Activated CD8-positive, alpha-beta T cell treated with anti-CD3 and anti-CD28 coated beads for 36 hours (primary cell): ENCODE measurements at places on chromosomes 5 and 9. TPM values are rescaled to one million over a fixed set of nuclear protein-coding genes. Genes with fewer than 3 reads are reported as not detected.
A peak's percentile ranks its signal among the peaks of the same experiment; 100 is the strongest.

DNA sequence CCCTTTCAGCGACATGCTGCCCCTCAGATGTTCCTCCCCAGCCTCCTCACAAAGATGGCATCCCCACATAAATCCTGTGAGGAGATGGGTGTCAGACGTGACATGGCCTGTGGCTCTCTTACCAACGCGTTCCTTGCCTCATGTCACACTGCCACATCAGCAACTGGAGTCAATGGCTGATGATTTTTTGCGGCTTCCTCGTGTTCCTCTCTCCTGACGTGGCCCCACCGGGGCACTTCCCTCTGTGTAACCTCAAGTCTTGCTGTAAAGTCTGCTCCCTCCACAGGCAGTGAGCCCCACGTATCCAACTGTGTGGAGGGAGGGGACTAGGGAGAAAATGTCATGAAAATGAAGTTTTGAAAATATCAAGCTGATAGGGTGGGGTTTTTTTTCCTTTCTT, 53.2 kb upstream of the SHISAL2B start:
- peaks cover 2% of the 10 kb centered on the region for H3K4me1 ChIP-seq
- DNase-seq = peak; percentile 19
- H3K27me3 ChIP-seq = peaks cover 20% of the 10 kb centered on the region
- H3K36me3 ChIP-seq = no peaks in the 10 kb centered on the region
- no peak overlapping the region for H3K27ac ChIP-seq

GRCh38 chr9:130176760-130177159, 4.6 kb downstream of the NCS1 start:
- no peak overlapping the region for H3K27ac ChIP-seq
- H3K27me3 ChIP-seq = peaks cover 13% of the 10 kb centered on the region
- no peak overlapping the region for H3K4me3 ChIP-seq
- H3K36me3 ChIP-seq = no peaks in the 10 kb centered on the region

The PROB1 gene
- 4.1 TPM for total RNA-seq

DNA sequence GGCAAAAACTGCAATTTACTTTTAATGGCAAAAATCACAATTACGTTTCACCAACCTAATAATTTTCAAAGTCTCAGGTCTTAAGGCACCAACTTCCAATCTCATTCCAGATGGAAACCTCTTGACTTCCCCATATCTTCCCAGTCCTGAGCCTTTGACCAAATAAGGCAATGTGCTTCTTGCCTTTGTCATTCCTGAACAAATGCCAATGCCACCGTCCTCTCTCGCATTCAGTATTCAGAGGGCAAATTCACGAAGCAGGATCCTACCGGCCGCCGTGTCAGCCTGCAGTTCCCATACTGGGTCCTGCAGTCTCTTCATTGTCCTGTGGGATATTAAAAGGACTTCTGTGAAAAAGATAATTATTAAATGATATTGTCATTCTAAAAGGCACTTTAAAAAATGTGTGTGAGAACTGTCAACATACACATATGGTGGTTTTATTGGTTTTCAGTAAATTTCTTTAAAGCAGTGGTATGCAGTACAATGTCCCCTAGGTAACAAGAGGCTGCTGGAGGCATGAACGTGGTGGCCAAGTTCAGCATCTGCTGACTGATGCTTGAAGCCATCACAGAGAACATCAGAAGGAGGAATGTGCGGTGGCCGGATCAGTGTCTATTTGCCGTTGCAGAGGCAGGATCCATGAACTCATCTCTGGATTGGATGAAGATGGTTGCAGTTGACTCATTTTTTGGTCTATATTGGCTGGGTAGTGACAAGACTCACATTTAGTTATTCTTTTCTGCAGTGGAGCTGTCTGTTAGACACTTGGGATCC, 101.4 kb upstream of the IRX4 start:
- no peaks in the 10 kb centered on the region for H3K36me3 ChIP-seq
- H3K27me3 ChIP-seq = peaks cover 17% of the 10 kb centered on the region
- H3K4me3 ChIP-seq = no peak overlapping the region
- H3K4me1 ChIP-seq = no peaks in the 10 kb centered on the region
- DNase-seq = no peak
- no peak overlapping the region for H3K27ac ChIP-seq

- no peaks in the 10 kb centered on the region for H3K27me3 ChIP-seq
- H3K4me3 ChIP-seq = no peak overlapping the region
- H3K27ac ChIP-seq = no peak overlapping the region
- no peak for DNase-seq
- no peaks in the 10 kb centered on the region for H3K36me3 ChIP-seq
Observed at GRCh38 chr9:8179381-8180053, 379.9 kb upstream of the DMAC1 start.

DNA sequence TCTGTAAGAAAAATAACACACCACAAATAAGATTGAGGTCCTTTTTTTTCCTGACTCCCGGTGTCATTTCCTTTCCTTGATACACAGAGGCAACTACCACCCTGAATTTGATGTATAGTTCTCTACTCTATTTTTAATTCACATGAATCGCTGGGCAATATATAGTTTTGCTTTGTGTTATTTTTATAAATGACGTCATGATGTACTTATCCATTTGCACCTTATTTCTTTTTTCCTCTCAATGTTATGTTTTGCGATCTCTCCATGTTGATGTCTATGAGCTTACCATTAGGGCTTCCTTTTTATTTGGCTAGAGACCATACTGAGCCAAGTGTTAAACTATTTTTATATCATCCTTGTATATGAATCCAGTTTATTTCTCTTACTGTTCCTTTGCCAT, 175.9 kb downstream of the PAPPA start:
- no peak overlapping the region for H3K27ac ChIP-seq
- no peaks in the 10 kb centered on the region for H3K4me1 ChIP-seq

DNA sequence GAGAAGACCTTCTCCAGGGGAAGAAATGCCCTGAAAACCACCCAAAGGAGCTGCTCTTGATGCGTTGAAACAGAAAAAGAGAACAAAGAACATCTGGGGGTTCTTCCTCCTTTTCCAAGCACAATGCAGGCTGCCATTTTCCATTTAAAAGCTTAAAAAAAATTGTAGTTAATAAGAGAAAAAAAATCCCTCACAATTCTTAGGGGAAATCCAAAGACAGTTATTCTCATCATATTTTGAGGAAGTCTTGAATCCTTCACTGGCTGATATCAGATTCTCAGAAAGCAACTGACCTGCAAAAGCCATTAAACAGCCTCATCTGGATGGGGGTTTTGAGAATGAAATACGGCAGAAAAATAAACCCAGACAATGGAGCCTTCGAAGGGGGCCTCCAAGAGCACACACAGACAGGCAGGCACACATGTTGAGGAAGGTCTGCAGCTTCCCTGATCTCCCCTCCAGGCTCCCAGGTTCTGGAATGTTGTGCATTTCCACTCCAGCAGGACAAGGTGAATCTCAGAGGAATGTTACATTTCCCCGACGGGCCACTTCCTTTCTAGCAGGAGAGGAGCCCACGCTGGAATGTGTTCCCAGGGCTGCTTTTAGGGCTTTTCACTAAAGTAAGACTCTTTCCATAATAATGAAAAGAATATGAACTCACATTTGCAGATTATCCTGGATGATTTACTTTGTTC, 159.4 kb upstream of the S1PR3 start:
- H3K27me3 ChIP-seq = peaks cover 73% of the 10 kb centered on the region
- H3K4me1 ChIP-seq = peaks cover 19% of the 10 kb centered on the region
- H3K4me3 ChIP-seq = no peak overlapping the region
- H3K36me3 ChIP-seq = no peaks in the 10 kb centered on the region
- no peak for DNase-seq

The VDAC1 gene
- 484 TPM for total RNA-seq

- DNase-seq = peak; percentile 79
- peaks cover 24% of the 10 kb centered on the region for H3K36me3 ChIP-seq
- H3K27me3 ChIP-seq = no peaks in the 10 kb centered on the region
- H3K4me3 ChIP-seq = peak overlapping the region; percentile 98
Observed at GRCh38 chr5:100904259-100904861, 1.3 kb upstream of the ST8SIA4 start.

GRCh38 chr9:87227456-87227855, 270.2 kb upstream of the DAPK1 start:
- H3K4me1 ChIP-seq = no peaks in the 10 kb centered on the region
- H3K4me3 ChIP-seq = no peak overlapping the region
- DNase-seq = no peak
- no peak overlapping the region for H3K27ac ChIP-seq
- no peaks in the 10 kb centered on the region for H3K36me3 ChIP-seq

DNA sequence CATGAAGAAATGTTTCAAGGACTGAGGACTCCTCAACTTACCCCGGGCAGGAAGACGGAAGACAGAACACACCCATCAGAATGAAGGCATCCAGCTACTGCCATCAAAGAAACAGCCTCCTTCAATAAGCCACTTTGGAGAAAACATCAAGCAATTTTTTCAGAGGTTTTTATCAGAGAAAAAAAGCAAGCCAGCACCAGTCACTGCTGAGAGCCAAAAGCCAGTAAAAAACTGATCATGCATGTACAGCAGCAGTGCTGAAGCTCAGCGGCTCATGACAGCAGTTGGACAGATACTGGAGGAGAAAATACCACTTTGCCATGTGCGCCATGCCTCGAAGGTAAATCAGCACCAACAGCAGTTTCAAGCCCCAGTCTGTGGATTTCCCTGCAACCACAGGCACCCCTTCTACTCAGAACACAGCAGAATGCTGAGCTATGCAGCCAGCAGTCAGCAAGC, 10.1 kb upstream of the ZNF484 start:
- H3K4me1 ChIP-seq = peaks cover 29% of the 10 kb centered on the region
- H3K27me3 ChIP-seq = no peaks in the 10 kb centered on the region
- no peak overlapping the region for H3K27ac ChIP-seq
- no peak overlapping the region for H3K4me3 ChIP-seq
- DNase-seq = peak; percentile 39
- H3K36me3 ChIP-seq = no peaks in the 10 kb centered on the region

- peaks cover 5% of the 10 kb centered on the region for H3K4me1 ChIP-seq
- peaks cover 57% of the 10 kb centered on the region for H3K27me3 ChIP-seq
- peak; percentile 40 for DNase-seq
- no peak within 1 kb of the TSS for H3K27ac ChIP-seq
Observed at GRCh38 chr5:175444060-175444904, at the start of gene DRD1. DRD1 (minus strand) TSS chr5:175444182; CDS start chr5:175443099, 1,083 bp downstream.

The FAM221B gene
- not detected for total RNA-seq

DNA sequence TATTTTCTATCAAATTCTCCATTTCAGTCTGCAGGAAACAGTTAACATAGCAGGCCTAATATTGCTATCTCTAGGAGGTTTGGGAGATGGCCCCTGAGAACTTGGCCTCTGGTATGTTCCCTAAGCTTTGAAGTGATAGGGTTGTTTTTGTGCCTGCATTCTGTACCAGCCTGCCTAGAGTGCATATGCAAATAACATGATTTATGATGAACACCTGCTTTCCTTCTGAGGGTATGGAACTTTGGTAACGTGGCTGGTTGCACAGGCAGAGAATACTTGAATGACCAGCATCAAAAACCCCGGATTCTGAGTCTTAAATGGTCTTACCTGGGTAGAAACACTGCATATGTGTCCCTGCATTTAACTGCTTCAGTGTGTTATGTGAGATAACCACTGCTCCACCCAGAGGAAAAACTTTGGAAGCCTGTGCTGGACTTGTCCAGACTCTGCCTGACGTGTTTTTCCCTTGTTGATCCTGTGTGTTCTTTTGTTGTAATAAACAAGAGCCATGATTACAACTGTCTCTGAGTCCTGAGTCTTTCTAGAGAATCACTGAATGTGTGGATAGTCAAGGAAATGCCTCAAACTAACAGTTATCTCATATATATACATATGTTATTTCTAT, 111.3 kb upstream of the ABCA1 start:
- no peak for DNase-seq
- no peaks in the 10 kb centered on the region for H3K4me1 ChIP-seq

The ANXA1 gene
- 33.5 TPM for total RNA-seq

- no peak overlapping the region for H3K27ac ChIP-seq
- H3K27me3 ChIP-seq = peaks cover 65% of the 10 kb centered on the region
- H3K4me1 ChIP-seq = peaks cover 7% of the 10 kb centered on the region
- no peaks in the 10 kb centered on the region for H3K36me3 ChIP-seq
- H3K4me3 ChIP-seq = no peak overlapping the region
- DNase-seq = no peak
Observed at GRCh38 chr5:38259062-38259808, 876 bp downstream of the EGFLAM start.

DNA sequence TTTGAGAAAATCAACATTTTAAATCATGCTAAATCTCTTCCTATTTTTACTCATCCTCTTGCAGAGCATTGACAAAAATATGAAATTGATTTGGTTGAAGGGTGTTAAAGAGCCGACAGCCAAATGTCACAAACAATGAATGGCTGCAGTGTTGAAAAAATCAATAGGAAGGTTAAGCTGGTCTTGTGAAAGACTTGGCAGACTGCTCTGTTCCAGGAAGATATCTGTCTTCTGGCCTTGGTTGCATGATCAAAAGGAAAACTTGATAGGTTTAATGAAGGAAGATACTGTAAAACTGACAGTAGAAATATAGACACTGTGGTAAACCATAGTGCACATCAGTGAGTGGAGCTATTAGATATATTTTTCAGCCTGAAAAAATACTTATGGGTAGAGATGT, 103.6 kb downstream of the PBX3 start:
- H3K4me1 ChIP-seq = peaks cover 13% of the 10 kb centered on the region
- peaks cover 3% of the 10 kb centered on the region for H3K36me3 ChIP-seq
- H3K27me3 ChIP-seq = no peaks in the 10 kb centered on the region

DNA sequence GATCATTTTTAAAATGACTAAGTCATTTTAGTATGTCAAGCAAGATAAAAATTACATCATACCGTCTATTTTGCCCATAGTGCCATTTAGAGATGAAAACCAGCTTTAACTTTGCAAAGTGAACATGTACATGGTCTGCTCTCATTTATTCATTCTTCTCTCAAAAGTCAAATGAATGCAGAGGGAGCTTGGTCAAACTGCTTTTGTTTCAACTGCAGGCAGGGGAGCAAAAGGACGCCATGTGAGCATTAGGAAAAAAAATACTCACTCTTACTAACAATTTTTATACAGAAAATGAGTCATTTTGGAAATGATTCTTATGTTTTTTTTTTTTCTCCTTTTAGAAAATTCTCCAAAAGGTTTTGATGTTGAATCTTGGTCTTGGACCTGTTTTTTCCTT, 15.7 kb downstream of the SCGB3A1 start:
- H3K36me3 ChIP-seq = peaks cover 31% of the 10 kb centered on the region
- DNase-seq = no peak
- peaks cover 10% of the 10 kb centered on the region for H3K4me1 ChIP-seq
- H3K4me3 ChIP-seq = no peak overlapping the region

DNA sequence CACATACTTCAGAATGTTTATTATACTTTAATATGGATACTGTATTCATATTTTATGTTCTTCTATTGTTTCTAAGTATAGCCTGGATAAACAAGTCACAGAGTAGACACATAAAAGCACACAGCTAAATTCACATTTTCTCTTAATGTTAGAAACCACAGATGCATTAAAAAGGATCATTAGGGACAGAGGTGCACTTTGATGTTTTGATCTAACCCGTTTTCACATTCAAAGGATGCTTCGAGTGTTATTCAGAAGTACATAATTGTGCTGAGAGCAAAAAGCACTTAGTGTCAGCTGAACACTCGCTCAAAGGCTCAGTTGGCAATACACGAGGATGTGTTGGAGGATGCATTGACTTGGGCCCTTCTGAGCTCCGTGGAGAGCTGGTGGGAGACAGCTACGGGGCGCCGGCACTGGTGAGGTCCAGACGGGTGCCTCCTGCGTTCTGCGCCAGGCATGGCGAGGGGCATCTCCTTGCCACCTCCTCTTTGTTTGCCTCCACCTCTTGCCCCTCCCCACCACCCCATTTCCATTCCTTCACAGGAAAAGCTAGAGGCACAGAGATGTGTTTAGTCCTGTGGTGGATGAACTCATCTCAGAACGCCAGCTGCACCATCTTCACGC, 35.5 kb downstream of the MED10 start:
- no peaks in the 10 kb centered on the region for H3K36me3 ChIP-seq
- H3K27me3 ChIP-seq = no peaks in the 10 kb centered on the region
- no peak overlapping the region for H3K27ac ChIP-seq

GRCh38 chr5:58582019-58582802, 664 bp upstream of the RAB3C start:
- no peak for DNase-seq
- peaks cover 2% of the 10 kb centered on the region for H3K36me3 ChIP-seq
- peaks cover 11% of the 10 kb centered on the region for H3K4me1 ChIP-seq
- H3K27me3 ChIP-seq = peaks cover 33% of the 10 kb centered on the region
- peak overlapping the region; percentile 69 for H3K4me3 ChIP-seq
- no peak overlapping the region for H3K27ac ChIP-seq
